ENCODE measurements at places on chromosomes 2 and 18.
A peak's percentile ranks its signal among the peaks of the same experiment; 100 is the strongest.

DNA sequence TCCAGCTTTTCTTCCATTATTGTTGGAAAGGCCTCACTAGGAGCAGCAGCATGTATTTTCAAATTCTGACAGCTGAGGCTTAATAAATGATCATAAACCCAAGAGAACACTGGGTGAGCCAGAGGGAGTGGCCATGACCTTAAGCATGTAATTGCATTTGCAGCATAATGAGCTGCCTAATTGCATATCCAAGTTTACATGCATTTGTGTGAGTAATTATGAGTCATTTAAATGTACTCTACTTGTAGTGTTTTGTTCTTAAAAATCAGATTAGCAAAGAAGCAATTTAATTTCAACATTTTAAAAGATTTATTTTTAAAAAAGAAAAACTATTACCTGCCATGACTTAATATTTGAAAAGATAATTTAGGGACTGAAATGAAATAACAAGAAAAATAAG lies 74.8 kb downstream of the NOL10 start:
- DNase-seq: no peak

- no peak for DNase-seq
Observed at GRCh38 chr2:189268763-189269162, 89.2 kb upstream of the COL5A2 start.

GRCh38 chr2:224957540-224958461 lies 84.5 kb downstream of the DOCK10 start:
- no peak for DNase-seq

DNA sequence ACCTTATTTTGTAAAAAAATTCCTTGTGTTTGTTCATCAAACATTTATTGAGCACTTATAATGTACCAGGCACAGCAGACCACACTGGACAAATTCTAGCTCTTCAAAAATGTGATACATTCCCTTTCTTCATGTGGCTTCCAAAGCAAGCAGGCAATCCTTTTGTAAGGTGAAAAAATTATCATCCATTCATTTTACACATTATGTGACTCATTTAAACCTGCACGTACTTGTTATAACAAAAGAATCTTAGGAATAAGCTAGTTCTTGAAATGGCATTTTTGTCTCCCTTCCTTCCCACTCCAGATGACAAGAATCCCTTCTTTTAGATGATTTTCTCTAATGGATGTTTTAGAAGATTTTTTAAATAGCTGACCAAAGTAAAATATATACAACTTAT lies 104.6 kb downstream of the KLF7 start:
- DNase-seq: no peak

DNA sequence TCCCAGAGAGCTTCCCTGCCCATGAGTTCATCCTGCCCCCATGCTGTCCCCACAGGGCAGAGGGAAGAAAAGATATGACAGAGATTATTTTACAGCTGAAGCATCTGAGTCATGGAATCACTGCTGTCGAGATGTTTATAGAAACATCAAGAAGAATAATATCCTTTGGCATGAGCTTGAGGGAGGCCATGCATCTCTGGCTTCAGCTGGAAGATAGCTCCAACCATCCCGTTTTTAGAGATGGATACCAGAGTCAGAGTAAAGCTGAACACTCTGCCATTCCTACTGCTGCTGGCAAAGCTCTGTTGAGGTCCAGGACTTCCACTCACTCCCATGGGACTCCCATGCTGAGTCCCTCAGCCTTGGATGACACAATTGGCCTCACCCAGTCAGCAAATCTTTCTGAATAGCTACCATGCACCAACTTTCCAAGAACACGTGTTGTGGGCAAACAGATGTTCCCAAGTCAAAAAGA lies 167.8 kb downstream of the TTC32 start:
- peak; percentile 17 for DNase-seq

DNA sequence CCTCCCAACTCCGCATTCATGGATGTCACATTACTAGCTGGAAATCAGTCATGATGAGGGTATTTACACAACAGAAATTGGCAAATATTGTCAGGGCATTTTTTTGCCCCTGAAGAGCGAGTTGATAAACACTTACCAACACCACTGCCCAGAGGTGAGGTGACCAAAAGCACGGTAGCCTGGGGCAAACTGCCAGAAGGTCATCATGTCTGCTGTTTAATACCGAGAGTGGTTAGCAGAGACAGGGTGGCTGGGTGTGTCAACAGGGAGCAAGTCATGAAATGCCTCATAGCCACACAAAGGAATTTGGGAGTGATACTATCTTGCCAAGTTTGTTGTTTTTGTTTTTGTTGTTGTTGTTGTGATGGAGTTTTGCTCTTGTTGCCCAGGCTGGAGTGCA lies 37.0 kb upstream of the EPC2 start:
- DNase-seq: no peak

- no peak for DNase-seq
Observed at GRCh38 chr2:221264318-221264717, 307.8 kb downstream of the EPHA4 start.

DNA sequence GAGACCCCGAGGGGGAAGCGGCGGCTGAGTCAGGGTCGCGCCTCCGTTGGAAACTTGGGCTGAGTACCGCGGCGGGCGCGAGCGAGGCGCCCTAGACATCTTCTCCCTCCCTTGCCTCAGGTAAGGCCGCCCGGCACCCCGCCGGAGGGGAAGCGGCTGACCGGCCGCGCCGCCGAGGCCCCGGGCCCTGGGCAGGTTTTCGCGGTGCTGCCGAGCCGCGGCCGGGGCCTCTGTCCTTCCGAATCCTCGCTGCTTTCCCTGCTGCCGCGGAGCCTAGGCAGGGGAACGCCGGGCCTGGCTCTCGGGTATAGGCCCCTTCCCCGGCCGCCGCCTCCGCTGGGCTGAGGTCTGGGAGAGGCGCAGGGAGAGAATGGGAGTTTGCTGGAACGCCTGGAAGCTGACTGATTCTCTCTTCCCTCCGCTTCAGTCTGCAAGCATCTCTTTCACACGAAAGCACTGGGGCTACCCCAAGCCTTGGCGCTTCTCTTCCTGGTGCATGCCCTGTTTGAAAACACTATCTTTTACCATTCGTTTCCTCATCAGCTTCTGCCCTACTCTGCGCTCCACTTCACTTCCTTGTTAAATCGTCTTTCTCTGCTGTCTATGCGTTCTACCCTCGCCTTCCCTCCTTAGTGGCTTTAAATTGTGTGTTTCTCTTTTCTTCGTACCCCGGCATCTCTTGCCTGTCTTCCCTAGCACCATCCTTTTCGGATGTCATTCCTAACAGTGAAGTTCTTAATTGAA lies 652 bp downstream of the PPM1B start:
- no peak for DNase-seq

- no peak for DNase-seq
Observed at GRCh38 chr2:207227062-207227748, 61.5 kb upstream of the KLF7 start.
